CD4-positive, alpha-beta T cell treated with Interleukin-12 subunit alpha and Interleukin-12 subunit beta, for 1 hour (primary cell): ENCODE measurements at places on chromosomes 6 and 20.

DNA sequence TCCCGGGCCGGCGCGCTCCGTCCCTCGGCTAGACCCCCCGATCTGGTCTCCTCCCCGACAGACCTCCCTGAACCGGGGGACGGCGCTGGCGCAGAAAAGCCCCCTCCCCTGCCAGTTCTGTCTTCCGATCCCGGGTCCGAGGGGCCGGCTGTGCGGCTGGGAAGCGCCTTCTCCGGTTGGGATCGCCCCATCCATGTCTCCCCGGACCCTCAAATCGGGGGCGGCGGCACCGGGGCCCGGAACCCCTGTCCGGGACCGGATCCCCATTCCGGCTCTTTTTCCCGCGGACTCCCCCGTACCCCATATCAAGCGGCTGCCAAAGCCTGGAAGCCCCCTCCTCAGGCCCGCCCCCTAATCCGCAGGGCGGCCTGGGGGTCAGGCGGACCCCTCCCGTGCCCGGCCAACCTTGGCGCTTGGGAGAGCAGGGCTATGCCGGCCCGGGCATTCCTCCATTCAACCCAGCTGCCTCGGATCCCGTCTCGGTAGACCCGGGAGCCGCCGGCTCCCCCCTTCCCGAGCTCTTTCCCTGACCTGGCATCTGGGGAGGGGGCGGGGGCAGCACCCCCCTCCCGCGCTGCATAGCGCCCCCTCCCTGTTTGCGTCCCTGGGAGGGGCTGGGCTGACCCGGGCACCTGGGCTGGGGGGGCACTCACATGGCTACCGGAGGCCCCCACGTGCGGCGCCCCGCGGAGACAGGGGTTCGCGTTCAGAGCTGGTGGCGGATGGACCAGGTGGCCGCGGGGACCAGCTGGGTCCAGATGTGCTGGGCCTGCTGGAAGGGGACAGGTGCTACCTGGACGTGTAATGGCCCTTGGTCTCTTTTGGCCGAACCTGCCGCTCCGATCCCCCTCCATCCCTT is 643 bp downstream of the DLGAP4 start:
- no peak for DNase-seq

DNA sequence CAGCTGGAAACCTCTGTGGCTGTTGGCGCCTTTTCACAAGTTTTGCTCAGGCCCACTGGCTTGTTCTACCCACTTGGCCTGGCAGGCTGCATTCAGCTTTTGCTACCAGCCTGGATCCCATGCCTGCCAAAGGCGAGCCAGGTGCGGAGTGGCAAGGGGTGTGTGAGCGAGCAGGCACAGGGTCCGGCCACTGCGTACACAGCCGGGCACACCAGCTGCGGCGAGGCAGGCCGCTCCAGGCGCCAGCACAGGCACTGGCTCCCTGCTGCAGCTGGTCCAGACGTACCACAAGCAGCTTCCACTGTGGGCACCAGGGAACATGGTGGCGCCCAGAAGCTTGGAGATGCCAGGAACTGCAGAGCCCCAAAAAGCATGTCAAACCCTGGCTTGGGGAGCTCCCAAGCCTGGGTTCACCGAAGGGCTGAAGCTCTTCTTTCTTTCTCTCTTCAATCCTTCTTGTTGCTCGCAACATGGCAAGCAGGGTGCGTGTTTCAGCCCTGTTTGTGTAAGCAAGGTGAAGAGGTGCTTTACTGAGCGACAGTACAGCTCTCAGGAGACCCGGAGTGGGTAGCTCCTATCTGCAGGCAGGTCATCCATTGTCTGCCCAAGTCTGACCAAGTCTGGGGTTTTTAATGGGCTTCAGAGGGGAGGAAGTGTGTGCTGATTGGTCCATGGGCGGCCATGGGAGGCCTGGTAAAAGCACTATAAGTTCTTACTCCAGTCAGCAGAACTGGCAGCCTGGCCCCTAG is 32.6 kb upstream of the GRM4 start:
- DNase-seq: no peak

DNA sequence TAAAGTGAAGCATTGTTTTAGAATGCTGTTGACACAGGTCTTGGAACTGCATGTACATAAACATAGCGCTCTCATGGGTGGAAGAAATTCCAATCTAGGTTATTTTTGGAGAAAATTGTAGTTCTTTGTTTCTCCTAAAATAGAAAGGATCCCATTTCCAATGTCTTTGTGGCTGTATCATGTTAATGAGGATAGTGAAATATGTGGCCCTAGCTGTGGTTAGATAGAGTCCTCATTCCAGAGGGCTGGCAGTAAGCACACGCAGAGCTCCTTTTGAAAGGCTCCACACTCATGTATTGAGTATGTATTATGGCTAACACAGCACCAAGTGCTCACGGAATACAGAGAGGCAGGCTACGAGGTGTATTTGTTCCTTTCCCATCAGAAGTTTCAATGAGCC is 60.9 kb downstream of the SNRNP48 start:
- no peak for DNase-seq

- peak; percentile 34 for DNase-seq
These were observed 1.2 kb downstream of the PM20D2 start for GRCh38 chr6:89146718-89147700.

DNA sequence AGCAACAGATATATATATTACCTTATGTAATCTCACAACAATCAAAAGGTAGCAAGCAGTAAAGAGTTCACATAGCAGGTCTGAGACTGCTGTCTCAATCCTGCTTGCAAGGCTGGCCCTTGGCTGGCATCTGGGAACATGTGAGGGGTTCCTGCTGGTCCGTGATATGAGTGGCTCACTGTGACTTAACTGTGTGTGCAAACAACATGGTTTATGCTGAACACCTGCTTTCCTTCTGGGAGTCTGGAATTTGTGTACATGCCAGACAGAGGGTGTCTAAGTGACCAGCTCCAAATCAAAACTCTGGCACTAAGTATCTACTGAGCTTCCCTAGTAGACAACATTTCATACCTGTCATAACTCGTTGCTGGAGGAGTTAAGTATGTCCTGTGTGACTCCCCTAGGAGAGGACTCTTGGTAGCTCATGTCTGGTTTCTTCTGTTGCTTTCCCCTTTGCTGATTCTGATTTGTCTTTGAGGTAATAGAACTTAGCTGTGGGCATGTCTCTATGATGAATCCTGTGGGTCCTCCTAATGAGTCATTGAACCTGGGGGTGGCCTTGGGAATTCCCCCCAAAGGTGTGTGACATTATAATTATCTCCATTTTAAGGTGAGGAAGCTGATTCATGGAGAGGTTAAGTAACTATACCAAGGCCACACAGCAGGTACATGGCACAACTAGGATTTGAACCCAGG is 131.6 kb upstream of the NEDD9 start:
- peak; percentile 42 for DNase-seq

DNA sequence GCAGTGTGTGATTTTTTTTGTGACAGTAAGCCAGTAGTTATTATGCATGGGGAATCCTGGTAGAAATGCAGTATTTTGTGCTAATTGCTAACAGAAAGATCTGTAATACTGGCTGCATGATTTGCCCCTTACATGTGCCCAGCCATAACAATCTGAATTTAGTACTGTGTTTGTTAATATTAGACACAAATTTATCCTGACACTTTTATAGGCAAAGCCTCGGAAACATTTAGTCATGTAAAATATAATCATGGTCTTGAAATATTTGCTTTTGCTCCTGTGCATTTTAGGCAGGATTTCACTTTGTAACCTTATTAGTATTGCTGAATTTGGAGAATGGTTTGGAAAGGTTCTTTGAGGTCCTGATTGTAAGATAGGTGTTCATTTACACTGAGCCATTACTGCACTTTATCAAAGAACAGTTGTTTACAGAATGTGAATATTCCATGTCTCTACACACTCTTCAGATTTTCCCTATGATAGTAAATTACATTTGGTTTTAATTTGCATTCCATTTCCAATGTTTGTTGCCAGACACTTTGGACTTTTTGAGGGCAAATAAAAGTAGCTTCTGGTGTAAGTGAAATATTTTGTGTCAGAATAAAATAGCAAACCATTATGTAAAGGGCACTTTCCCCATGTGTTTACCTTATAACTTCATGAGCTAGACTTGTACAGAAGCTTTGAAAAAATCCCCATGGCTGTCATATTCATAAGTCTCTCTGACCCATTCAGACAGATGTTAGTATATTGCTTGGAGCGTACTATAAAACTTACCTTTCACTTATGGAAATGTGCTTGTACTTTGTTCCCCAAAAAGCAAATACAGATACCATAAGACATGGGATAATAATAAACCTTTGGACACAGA is 349.9 kb downstream of the ARHGAP18 start:
- DNase-seq: no peak

DNA sequence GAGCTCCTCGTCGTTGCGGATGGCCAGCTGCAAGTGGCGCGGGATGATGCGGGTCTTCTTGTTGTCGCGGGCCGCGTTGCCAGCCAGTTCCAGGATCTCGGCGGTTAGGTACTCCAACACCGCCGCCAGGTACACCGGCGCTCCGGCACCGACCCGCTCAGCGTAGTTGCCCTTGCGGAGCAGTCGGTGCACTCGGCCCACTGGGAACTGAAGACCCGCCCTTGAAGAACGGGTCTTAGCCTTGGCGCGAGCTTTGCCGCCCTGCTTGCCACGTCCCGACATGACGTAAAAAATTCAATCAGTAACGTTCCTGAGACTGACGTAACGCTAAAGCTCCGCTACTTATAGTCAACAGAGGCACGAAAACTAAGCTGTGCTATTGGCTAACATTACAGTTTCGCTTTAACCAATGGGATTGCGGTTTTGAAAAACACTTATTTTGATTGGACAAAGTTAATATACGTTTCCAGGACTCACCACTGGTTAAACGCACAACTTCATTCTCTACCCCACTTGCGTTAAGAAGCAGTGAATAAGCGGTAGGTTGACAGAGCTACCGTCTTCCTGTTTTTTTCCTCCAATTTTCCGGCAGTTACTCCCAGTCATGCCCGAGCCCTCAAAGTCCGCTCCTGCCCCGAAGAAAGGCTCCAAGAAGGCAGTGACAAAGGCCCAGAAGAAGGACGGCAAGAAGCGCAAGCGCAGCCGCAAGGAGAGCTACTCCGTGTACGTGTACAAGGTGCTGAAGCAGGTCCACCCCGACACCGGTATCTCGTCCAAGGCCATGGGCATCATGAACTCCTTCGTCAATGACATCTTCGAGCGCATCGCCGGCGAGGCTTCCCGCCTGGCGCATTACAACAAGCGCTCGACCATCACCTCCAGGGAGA is 73.9 kb downstream of the OR2B2 start:
- peak; percentile 96 for DNase-seq

GRCh38 chr6:156821707-156822106 is 44.5 kb downstream of the ARID1B start:
- no peak for DNase-seq

DNA sequence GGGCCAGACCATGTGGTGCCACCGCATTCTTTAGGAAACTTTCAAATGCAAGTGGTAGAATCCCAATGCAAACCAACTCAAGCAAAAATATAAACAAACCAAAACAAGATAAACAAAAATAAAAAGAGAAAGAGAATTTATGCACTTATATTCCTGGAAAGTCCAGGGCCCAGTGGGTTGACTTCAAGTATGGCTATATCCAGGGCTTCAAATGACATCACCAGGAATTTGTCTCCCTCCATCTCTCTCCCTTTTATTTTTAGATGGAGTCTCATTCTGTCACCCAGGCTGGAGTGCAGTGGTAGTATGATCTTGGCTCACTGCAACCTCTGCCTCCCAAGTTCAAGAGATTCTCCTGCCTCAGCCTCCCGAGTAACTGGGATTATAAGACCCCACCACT is 56.1 kb upstream of the PNRC1 start:
- no peak for DNase-seq

- peak; percentile 39 for DNase-seq
These were observed 160.1 kb upstream of the CITED2 start for GRCh38 chr6:139534472-139535115.

GRCh38 chr20:48723308-48724264 is 104.2 kb downstream of the PREX1 start:
- DNase-seq: no peak

DNA sequence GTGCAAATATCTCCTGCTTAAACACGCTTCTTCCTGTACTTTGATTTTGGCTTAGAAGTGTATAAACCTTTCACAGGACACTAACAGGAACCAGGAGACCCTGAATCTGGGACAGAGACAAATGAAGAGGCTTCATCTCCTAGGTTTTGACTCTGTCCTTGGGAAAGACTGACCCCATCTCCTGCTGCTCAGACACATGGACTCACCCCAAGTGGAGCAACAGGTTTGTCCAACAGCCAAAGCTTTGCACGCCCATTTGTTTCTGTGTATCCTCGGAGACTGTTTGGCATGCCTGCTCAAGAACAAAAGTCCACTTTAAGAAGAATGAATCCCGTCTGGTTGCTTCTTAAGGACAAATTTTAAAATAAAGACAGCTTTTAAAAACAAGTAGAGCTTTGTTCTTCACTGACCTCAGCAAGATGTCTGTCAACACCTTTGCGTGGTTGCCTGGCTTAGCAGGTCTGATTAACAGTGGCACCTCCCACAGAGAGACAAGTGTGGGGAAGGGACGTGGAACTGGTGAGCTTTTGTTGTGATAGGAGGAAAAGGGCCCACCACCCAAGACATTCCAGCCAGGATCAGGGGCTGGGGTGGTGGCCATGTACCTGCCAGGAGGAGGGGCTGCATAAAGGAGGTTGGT is 202.6 kb downstream of the SOD2 start:
- no peak for DNase-seq

DNA sequence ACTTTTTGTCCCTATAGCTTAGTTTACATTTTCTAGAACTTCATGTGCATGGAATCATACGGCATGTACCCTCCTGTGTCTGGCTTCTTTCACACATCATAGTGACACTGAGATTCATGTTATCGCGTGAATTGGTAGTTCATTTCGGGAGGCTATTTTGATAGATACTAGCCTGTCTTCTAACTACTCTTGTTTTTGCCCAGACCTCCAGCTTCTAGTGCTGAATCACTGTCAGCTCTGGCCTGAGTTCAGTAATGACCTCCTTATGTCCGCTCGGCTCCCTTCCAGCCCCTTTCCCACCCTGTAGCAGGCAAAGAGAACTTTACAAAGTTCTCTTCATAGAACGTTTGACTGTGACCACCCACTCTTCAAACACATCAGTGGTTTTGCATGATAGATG is 14.1 kb downstream of the MYBL2 start:
- DNase-seq: no peak

- DNase-seq: no peak
These were observed 238.2 kb downstream of the SOX4 start for GRCh38 chr6:21831521-21832291.

- DNase-seq: no peak
These were observed 187.3 kb downstream of the MBOAT1 start for GRCh38 chr6:20024978-20025377.

GRCh38 chr6:64838726-64839125 is 868.3 kb downstream of the EYS start:
- no peak for DNase-seq

DNA sequence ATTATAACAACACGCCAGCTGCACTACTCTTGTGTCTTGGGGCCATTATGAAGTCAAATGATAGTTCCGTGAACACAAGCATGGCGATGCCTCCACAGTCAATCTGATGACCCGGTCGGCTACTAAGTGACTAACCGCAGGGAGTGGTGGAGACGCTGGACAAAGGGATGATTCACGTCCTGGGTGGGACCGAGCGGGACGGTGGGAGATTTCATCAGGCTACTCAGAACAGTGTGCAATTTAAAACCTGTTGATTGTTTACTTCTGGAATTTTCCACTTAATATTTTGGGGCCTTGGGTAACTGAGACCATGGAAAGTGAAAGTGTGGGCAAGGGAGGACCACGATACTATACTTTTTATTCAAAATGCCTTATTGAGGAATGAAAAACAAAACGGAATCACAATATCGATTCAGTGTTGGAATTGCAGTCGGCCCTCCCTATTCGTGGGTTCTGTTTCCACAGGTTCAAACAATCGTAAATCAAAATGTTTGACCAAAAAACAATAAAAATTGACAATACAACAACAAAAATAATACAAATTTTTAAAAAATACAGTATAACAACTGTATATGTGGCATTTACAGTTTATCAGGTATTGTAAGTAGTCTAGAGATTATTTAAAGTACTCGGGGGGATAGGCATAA is 66.5 kb downstream of the MYLK4 start:
- DNase-seq: no peak
